Upper lobe of left lung (tissue), 6 donors: ENCODE measurements at places on chromosomes 7 and 10.

- peak; percentile 90 for DNase-seq
Observed at GRCh38 chr7:128076796-128077271, 45.6 kb upstream of the LRRC4 start.

- DNase-seq, result no peak
Observed at GRCh38 chr7:16967300-16967811, 85.6 kb upstream of the AGR3 start.

DNA sequence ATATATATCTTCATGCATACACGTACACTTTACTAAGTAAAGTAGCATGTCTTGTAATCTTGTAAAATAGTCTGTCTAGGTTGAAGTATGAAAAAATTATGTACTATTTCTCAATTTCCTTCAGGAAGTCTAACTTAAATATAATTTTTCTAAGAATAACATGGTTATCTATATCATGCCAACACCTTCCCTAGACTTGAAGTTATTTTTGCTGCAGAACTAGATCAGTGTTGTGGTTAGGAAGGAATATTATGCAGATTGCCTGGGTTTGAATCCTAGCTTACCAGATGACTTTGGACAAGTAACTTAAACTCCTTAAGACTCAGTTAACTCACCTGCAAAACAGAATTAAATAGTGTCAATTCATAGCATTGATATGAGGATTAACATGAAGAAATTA lies 142.2 kb upstream of the SEMA3A start:
- DNase-seq, result no peak

DNA sequence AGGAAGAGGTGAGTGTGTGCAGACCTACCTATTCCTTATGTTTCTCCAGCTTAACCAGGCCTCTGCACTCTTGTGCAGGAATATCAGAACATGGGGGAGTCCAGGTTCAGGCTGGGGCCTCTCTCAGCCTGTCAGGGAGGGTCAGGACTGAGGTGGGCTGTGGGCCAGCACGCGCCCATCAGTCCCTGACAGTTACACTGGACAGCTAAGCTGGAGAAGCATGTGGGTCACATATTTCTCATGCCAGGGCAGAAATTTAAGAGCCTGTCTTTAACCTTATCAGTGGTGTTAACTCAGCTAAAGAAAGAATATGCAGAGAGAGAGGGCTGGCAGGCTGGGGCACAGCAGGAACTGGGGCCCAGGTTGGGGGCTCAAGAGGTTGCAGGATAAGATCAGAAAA lies 8.7 kb upstream of the POLD2 start:
- DNase-seq, result no peak

- peak; percentile 91 for DNase-seq
Observed at GRCh38 chr7:2508327-2509215, 11.0 kb upstream of the LFNG start.

DNA sequence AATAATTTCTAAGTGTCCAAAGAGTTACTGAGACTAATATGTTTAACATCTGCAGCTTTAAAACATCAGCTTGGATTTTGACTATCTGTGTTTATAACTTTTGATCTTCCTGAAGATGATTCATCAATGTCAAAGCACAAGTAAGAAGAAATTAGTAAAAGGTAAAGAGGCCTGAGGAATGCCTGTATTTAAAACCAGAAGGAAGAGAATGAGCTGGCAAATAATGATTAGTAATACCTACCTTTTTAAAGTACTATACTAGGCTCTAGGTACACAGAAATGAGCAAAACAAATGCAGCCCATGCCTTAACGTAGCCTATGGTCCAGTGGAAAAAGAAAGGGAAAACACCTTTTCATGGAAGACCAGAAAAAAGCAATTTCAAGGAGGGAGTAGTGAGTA lies 158.0 kb downstream of the KCND2 start:
- DNase-seq, result no peak

DNA sequence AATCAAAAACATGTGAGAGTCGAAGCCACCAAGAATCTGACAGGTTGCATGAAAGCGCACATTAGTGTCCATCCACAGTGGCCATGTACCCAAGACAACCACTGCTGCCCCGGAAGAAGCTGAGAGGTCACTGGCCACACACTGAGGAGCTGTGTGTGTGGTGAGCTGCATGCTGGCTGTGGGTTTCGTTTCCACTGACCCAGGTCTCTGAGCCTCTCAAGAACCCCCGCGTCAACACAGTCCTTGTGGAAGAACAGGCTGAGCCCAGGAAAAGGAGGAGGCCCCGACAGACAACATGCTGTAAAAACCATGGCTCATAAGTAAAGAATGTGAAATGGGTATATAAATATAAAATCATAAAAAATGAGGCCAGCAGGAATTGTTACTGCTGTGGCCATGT lies 8.2 kb downstream of the VIPR2 start:
- no peak for DNase-seq

DNA sequence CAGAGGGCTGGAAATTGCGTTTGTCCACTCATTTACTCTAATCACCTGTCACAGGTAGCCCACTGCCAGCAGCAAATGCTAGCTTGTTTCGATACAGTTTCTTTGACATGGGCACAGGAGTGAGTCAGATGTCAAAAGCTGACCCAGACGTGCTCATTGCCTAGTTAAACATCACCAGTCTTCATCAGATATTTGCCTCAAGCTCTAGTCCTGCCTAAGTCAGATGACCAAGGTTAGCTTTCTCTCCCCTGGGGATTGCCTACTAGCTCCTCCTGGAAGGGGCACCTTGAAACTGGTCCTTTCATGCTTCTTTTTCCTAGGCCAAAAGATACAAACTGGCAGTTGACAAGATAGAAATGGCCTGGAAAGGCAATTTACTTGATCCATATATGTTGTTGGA lies 35.2 kb downstream of the GPAM start:
- DNase-seq, result no peak

DNA sequence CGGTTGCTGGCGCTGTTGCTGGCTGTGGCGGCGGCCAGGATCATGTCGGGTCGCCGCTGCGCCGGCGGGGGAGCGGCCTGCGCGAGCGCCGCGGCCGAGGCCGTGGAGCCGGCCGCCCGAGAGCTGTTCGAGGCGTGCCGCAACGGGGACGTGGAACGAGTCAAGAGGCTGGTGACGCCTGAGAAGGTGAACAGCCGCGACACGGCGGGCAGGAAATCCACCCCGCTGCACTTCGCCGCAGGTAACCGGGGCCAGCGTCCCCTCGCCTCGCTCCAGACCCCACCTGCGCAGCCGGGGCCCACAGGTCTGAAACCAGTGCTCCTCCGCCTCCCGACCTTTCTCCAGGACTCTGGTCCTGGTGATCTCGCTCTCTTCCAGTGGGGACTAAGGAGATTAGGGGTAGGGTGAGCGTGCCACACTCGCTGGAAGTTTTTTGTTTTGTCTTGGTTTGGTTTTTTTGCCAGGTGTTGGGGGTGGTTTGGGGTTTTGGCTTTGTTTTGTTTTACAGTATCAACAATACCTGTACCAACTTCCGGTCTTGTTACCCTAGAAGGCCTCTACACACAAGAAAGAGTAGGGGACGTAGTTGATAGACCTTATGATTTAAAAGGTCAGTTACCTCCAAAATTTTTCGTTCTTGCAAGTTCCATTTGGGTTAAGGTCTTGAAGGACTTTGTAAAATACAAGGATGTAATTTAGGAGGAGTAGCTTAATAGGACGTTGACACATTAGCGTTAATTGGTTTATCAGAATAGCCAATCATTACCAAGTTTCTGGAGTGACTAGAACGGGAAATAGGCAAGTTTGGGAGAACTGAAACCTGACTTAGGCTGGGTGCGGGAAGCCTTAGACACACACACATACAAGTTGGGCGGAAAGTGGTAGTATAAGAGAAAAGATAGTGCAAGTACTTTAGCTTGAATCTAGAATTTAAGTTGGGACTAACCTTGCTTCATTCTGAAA lies 704 bp downstream of the TNKS2 start:
- DNase-seq, result no peak

GRCh38 chr10:3790858-3791257 lies 5.8 kb upstream of the KLF6 start:
- no peak for DNase-seq

GRCh38 chr7:106010331-106010730 lies 47.3 kb downstream of the CDHR3 start:
- no peak for DNase-seq

GRCh38 chr10:107129000-107129399 lies 35.5 kb downstream of the SORCS1 start:
- DNase-seq, result no peak

DNA sequence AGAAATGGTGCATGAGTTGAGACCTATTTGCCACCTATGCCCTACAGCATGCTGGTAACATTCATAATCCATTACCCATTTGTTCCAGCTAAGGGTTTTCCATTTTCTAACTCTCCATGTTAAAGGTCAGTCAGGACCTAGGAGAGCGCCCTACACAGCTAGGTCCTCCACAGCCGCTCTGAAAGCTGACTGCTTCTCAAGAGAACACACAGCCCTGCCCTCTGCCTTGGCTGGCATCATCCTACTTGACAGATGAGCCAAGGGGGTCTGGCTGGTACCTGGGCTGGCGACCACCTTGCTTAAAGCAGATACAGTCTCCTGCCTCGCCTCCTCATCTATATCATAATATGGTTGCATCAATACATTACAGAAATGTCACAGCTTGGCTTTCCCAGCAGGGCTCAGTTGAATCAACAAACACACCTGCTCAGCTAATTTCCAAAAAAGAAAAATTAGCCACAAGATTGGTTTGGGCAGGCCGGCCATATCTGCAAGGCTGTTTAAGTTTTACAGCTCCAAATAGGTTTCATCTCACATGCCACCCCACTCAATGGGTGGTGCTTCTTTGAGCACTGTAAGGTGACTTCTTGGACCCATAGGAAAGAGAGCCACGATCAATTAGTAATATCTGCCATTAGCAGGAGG lies 17.3 kb downstream of the TLL2 start:
- DNase-seq, result no peak

GRCh38 chr10:132564690-132565089 lies 27.1 kb downstream of the INPP5A start:
- DNase-seq, result no peak

DNA sequence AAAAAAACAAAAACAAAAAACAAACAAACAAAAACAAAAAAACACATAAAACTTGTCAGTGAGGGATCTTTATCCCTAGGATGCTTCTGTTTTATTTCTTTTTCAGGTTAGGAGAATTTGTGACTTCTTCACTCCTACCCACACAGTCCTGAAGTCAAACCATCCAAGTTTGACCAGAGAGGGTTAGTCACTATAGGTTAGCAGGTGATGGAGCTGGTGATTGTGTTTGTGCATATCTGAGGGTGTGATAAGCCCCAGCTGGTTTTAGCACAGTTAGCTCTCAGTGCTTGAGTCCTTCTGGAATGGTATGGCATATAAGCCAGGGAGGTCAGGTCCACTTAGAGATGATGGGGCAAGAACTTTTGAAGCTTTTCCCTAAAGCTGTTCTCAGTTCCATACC lies 11.8 kb upstream of the IKZF1 start:
- DNase-seq, result no peak

GRCh38 chr10:32179836-32180235 lies 123.6 kb upstream of the KIF5B start:
- DNase-seq, result no peak

DNA sequence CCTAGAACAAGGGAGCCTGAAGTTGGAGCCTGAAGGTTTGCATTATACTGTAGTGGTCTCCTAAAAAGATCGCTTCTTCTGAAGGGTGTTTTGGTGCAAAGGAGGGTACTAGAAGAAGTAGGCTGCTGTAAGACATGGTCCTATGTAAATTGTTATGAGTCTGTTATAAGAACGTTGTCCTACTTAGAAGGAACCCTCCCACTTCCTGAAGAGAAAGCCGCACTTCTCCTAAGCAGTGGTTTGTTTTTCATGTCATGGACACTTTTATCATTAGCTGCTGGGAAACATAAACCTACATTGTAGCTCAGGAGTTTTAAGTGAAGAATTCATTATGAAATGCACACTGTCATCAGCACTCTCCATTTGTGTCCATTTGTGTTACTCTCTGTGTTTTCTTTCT lies 129.1 kb upstream of the ITGB1 start:
- DNase-seq, result no peak

- DNase-seq, result no peak
Observed at GRCh38 chr10:32409741-32410140, 36.2 kb upstream of the CCDC7 start.

GRCh38 chr7:31981874-31982390 lies 88.3 kb downstream of the PDE1C start:
- no peak for DNase-seq

- DNase-seq, result no peak
Observed at GRCh38 chr7:11185179-11185815, 211.6 kb downstream of the PHF14 start.

GRCh38 chr7:41825927-41826480 lies 123.1 kb upstream of the INHBA start:
- no peak for DNase-seq

- no peak for DNase-seq
Observed at GRCh38 chr10:35050568-35050967, 39.6 kb downstream of the CUL2 start.

- DNase-seq, result no peak
Observed at GRCh38 chr10:53667063-53667462, 894.5 kb upstream of the MBL2 start.

- no peak for DNase-seq
Observed at GRCh38 chr10:1058017-1058416, 1.8 kb downstream of the WDR37 start.

DNA sequence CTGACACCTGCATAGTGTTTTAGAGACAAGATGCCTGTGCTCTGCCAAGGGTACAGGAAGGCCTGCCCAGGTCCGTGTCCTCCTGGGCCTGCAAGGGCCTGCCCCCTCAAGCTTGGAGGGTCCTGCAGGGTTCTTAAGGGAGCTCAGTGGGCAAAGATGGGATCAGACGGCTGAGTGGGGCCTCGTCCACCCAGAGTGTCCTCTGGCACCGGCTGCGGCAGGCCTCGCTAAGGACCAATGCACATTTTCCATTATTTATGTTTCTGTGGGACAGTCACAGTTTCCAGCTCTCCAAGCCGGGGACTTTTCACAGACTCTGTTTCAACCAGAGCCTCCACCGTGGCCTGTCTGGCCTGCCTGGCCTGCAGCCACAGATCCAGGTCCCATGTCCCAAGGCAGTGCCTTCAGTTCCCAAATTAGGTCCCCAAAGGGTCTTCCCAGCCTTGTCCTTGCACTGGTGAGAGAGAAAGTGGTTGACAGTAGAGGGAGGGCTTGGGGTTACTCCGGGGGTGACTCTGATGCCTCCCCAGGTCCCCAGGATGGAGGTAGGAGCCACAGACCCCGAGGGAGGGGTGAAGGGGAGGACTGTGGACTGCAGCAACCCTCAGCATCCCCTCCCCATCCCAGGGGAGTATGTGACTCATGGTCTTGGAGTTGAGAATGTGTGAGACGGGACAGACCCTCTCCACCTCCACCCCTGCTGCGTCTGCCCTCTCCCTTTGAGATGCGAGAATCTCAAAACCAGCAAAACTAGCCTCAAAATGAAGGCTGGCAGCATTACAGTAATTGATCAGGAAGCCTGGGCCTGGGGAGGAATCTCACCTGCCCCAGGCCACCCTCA lies 14.8 kb downstream of the MYL10 start:
- DNase-seq, result no peak
